D721Med (cell line): ENCODE measurements at places on chromosomes 12 and 14.

DNA sequence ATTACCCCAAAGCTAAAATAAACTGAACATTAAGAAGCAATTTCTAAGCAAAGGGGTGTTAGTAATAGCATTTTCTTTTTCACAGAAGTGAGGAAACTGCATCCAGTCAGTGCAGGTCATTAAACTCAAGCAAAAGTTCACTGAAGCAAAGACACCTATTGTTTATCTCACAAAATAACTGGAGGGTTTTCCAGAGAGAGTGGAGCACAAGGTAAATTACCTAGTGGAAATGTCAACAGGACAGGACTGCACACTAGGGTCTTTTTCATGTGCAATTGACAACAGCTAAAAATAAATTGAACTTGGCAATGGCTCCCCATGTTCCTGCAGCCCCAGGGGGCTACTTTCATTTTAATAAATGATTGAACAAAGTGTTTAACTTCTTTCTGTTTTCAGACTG, 742.0 kb downstream of the GALC start:
- DNase-seq = no peak

- DNase-seq = no peak
These were observed 138.1 kb downstream of the GPR65 start for GRCh38 chr14:88142997-88143396.

GRCh38 chr14:60760644-60761364, 26.2 kb downstream of the MNAT1 start:
- DNase-seq = no peak

GRCh38 chr14:76872796-76873432, 46.7 kb downstream of the LRRC74A start:
- peak; percentile 53 for DNase-seq

DNA sequence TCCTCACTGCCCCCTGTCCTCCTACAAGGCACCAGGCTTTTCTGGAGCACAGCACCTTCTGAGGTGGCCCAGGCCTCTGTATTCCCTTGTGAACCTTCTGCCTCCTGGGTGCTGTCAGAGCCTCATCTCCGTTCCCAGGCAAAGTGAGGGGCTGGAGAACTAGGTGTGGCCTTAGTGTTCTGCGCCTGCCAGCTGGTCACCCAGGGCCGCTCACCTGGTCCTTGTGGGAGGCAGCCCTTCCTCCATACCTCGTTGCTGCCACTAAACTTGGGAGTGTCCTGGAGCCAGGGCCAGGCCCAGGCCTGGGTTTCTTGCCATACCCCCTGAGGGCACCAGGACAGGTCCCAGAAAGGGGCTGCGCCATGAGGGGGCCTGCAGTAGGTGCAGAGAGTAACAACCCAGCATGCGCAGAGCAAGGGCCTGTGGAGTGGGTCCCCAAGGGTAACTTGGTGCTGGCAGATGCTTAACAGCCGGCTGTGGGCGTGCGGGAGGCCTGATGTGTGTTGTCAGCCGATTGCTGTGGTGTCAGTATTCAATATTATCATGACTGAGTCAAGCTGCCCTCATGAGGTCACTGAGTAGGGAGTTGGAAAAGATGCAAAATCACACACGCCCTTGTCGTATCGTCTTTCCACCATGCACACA, 17.1 kb downstream of the OTUB2 start:
- DNase-seq = no peak

DNA sequence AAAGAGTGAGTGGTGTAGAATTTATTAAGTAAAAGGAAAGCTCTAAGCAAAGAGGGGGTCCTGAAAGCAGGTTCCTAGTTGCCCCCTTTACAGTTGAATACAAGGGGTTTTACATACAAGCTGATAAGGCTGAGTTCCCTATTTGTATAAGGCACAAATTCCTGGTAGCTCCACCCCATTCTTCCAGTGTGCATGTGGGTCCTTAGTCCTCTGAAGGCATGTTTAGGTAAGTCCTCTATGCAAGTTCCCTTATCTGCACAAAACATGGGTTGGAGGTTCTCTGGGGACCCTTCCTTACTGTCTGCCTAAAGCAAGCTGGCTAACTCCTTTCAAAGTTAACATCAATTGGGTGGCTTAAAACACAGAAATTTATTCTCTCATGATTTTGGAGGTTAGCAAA, 2.9 kb upstream of the FAR2 start:
- no peak for DNase-seq

DNA sequence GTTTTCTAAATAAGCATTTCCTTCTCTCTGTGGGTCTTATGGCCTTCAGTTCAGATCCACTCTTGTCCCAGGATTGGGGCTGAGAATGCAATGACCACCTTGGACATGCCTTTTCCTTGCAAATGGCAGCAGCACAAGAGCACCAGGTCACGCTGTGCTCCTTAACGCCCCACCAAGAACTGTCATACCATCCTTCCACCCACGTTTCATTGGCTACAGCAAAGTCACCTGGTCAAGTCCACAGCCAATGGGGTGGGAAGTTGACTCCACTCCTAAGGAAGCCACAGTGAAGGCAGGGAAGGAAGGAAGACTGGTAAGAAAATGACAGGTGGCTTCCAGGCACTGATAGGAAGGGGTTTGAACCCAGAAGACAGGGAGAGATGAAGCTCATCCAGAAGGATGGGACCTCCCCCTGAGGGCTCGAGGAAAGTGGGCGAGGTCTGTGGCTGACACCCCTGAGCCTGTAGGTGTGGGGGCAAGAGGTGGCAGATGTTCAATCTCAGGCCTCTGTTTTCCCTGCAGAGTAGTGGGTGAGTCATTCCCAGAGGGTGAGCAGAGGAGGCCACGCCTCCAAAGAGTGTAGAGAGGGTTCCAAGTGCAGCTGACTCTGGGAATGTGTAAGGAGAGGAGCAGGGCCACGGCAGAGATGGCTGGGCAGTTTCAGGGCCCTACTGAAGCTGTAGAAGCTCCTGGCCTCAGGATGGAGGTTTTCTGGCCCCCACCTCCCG, 113.5 kb upstream of the VRK1 start:
- no peak for DNase-seq

DNA sequence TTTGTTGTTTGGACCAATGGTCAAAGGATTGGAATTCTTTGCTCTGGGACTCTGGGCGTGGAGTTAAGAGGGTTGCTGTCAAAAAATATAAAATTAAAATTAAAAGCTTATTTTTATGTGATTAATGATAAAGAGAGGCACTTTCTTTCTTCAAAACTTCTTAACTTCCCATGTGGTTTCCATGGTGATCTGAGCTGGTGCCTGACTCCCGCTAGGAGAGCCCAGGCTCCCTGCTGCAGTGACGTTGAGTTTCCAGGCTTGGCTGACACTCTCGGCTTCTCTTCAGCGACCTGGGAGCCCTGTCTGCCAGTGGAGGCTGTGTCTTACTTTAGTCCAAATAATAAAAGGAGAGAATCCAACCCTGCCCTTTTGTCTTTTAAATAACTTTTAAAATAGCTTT, 84.4 kb downstream of the GALC start:
- no peak for DNase-seq

- no peak for DNase-seq
These were observed 73.5 kb upstream of the FICD start for GRCh38 chr12:108441549-108441948.

- no peak for DNase-seq
These were observed 11.2 kb downstream of the CD9 start for GRCh38 chr12:6211421-6211869.

DNA sequence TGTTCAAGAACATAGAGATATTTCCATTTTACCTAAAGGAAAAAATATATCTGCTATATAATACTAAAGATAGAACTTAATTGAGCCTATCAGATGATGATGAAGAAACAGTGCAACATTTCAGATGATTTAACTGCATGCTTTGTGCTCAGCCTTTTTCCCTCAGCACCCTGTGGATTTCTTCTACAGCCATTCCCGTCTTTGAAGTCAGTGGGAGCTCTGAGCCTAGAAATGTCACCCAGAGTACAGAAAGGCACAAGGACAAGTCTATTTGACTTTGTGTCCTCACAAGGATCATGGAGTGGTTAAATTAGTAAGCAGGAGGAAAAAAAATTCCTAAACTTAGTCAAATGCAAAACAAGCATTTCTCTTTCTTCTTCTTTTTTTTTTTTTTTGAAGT, 994.0 kb upstream of the FLRT2 start:
- no peak for DNase-seq

DNA sequence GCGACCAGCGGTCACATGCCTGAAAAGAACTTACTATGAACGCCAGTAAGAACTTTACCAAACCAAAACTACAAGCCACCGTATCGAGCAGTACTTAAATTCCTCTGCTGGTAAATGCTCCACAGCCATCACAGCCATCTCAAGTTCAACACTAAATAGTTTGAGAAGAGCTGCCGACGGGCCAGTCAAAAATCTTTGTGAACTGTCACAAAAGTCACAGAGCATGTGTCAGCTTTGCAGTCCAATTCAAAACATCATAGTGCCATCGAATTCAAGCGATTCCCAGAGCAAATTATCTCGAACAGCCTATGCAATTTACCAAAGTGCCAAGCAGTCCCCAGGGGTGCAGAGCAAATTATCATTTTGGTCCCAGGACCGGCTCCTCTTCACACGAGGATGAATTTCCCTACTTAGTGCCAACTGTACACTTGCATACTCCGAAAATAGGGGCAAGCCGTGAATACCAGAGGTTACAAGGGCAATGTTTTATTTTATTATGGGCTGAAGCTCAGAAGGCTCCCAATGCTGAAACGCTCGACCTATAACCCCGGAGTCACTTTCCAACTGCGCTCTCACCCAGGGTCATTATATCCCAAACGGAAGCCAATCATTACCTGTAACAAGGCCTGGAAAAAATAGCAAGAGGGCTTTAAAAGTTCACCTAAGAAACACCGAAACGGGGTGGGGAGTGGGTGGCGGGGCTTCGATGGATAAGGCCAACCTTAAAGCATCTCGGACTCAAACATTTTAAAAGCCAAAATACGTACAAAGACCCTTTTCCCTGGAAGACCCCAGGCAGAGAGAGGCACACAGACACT, 1.1 kb downstream of the LRP6 start:
- no peak for DNase-seq

- DNase-seq = no peak
These were observed 41.3 kb downstream of the RESF1 start for GRCh38 chr12:32000373-32001005.

- no peak for DNase-seq
These were observed 69.4 kb upstream of the ACTN1 start for GRCh38 chr14:69048456-69048855.

DNA sequence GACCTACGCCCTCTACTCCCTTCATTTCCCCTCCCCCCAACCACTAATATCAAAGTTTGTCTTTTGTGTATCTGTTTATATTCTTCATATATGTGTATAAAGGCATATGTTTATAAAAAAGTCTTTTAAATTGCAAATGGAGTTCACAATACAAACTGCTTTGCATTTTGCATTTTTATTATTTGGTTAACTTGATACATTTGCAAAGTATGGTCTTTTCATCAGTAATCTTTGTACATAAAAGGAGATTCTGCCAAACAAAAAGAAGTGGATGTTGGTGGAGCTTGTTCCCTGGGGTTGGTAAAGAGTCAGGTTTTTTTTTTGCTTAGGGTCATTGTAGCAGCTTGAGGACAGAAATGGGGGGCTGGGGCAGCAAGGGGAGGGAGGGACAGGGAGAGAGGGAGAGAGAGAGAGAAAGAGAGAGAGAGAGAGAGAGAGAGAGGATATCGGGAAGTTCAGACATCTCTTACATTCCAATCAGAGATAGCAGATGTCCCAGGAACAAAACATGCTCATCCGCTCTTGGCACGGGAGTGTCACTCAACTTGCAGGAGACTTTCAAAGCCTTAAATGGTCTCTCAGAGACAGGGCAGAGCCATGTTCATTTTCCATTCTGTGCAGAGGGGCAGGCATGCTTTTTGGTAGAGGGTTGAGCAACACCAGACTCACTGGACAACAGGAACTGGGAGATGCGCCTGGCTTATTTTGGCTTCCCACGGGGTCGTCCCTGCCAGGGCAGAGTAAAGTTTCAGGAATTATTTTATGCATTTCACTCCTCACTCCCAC, 44.8 kb upstream of the TBX5 start:
- no peak for DNase-seq

GRCh38 chr12:47097276-47097896, 17.6 kb upstream of the AMIGO2 start:
- no peak for DNase-seq

DNA sequence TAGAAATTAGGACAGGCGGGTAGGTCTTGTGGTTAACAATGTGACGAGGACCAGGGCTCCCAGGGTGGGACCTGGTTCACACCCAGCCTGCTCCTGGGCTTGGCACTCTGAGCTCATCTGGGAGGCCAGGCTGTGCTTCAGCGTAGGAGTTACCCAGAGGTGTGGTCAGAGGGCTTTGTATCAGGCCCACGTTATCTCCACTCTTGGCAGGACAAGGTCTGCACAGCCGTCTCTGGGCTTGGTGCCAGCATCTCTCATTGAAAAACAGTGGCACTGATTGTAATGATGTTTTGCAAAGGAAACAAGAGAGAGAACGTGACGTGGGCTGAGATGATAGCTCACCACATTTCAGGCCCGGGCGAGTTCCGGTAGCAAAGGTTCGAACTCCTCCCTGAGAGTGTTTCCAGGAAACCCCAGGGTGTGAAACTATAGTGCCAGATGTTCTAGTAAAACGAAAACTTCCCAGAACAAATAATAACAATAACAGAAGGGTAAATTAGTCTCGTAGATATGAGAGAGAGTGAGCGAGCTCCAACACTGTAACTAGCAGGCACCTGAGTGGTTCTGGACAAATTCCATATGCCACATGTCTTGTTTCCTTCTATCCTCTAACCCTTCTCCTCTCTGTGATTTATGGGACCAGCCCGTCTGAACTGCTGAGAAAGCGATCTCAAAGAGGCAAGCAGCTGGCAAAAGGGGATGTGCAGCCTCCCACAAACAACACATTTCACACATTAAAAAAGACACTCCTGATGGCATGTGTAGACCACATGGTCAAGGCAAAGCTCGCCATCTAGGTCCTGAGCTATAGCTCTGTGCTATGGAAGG, 227.3 kb downstream of the KTN1 start:
- DNase-seq = no peak

- DNase-seq = no peak
These were observed 4.7 kb upstream of the KRT79 start for GRCh38 chr12:52838609-52839435.

- peak; percentile 41 for DNase-seq
These were observed at the start of gene KCNK13 for GRCh38 chr14:90061685-90062126. Gene KCNK13 (plus strand): TSS chr14:90061994. CDS start chr14:90062206, 212 bp downstream.

DNA sequence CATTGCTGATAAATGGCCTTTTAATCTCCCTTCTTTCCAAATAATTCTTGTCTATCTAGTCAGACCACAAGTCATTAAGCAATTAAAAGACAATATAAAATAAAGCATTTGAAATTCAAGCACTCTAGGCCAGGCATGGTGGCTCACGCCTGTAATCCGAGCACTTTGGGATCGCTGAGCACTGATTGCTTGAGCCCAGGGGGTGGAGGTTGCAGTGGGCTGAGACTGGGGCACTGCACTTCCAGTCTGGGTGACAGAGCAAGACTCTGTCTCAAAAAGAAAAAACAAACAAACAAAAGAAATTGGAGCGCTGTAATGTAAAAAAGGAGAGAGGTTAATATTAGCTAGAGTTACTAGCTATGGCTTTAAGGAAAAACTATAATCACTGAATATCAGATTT, 30.5 kb upstream of the CSRP2 start:
- no peak for DNase-seq

GRCh38 chr12:22624548-22624869, 462 bp upstream of the ETNK1 start:
- DNase-seq = no peak
